ENCODE measurements at places on chromosomes 3 and 15.

GRCh38 chr3:85785766-85786165 is 827.0 kb downstream of the CADM2 start:
- DNase-seq, result no peak

DNA sequence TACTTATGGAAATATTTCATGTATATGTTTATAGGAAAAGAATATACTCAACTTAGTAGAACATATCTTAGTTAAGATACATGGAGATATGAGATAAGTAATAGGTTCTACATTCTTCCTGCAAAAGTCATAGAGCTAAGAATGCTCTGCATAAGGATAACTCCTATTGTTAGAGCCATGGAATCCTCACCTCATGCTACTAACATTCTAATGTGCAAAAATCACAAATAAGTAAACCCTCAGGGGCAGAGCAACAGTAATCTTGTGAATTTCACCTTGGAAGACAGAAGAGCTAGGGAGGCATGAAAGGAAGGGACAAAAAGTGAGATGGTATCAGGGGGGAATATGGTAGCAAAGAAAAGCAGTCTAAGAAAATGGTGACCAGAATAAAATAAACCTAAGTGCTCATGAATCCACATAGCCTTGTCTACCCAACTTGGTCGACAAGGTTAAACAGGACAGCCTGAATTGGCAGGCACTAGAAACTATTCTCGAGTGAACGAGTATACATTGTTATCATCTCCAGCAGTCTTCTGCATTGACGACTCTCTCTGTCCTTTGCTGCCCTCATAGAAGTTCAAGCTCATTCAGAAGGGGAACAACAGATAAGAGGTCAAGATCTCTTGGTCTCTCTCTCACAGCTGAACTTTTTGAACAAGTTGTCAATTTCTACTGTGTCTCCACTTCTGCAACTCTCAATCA is 52.8 kb downstream of the XRN1 start:
- no peak for DNase-seq

- peak; percentile 42 for DNase-seq
Measured at GRCh38 chr3:141346839-141347238, 21.5 kb upstream of the ZBTB38 start.

DNA sequence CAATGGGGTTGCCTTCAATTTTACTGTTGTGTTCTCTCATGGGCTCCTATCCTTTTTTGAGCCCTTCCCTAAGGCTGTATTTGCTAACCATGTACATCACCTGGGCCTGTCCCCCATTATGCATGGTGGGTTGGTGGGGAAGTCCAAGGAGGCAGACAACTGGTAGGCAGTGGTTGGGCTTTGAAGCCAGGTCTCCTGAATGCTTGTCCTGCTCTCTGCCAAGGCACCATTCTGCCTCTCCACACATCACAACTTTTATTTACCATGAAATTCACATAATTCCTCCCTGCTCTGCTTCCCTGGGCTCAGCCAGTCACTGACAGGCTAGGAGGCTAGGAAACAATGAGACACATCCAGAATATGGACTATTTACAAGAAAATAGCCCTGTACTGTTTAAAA is 41.0 kb upstream of the COPB2 start:
- DNase-seq, result no peak

DNA sequence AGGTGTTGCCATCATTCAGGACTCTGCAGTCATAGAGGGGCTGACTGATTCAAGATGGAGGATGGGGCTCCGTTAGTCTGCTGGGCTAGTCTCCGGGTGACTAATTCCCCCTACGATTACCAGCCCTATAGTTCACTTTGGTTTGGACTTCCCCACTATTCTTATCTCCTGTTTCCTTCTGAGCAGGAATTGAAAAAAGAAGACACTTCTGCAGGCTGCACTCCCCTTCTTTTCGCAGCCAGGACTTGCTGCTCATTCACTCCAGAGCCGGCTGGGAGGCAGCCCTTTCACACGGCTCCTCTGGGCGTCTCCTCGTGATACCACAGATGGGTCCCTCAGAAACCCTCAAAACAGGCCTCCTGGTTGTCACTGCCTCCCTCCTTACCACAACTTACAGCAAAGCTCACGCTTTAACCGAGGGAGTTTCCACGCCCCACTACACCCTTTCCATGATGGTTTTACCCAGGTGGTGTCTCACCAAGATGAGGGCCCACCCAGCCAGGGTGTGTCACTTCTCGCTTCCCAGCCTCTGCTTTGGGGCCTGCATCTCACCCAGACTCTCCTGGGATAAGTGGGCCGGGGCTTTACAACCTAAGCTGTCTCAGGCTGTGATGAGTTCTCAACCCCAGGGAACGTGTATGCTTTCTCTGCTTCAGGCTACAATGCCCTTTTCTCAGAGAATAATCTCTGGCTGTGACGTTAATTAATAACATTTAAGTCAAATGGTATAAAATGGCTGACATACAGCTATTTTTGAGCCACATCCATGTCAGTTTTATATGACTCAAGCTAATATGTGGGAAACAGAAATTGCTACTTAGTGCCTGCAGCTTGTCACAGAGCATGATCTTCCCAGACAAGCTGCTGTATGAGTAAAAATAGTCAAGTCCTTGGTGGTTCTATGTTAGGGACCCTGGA is 11.9 kb downstream of the CX3CR1 start:
- DNase-seq, result no peak

Data from inflammatory macrophage (primary cell).